Stimulated activated CD8-positive, alpha-beta memory T cell treated with anti-CD3 and anti-CD28 coated beads, Interleukin-2, amount 100 ng/mL, for 1 hour (primary cell): ENCODE measurements at places on chromosomes 11 and 22.

- no peak for DNase-seq
Observed at GRCh38 chr22:44765571-44766285, 13.4 kb downstream of the ARHGAP8 start.

- no peak for DNase-seq
Observed at GRCh38 chr22:46040471-46041465, 63.8 kb upstream of the WNT7B start.

GRCh38 chr11:101439488-101439887 lies 144.3 kb downstream of the TRPC6 start:
- no peak for DNase-seq

DNA sequence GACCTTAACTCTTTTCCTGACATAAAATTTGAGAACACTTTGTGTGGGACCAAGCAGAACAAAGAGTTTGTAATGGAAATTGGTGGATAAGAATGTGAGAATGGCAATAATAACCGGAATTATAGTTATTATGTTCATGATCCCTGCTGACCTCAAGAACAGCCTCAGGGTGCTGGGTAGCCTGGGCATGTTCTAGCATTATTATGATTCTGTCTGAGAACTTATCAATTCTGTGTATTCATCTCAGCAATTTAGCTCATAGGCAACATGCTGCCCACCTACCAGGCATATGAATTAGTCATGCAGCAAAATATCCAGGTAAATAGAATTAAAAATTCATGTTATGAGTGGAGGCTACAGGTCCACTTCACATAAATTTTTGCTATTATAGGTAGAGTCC lies 61.9 kb downstream of the CTSC start:
- DNase-seq, result no peak

DNA sequence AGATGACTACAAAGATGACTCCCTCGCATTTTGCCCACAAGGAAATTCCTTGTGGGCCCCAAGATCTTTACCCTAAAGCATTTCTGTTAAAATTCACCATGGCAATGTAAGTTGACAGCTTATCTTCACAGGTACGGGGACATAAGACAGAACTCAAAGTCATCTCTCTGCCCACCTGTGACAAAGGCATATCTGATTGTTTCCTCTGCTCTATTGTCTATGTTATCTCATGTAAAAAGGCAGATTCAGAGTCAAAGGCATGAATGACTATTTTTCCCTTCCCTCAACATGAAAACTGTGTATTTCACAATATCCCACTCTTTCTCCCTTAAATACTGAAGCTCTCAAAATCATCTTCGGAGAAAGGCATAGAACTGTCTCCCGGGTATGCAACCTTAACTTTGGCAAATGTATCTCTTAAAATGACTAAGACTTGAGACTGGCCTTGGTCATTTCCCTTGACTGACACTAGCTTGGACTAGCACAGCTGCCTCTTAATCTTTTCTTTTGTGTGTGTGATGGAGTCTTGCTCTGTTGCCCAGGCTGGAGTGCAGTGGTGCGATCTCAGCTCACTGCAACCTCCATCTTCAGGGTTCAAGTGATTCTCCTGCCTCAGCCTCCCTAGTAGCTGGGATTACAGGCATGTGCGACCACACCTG lies 103.2 kb downstream of the MICAL3 start:
- no peak for DNase-seq

DNA sequence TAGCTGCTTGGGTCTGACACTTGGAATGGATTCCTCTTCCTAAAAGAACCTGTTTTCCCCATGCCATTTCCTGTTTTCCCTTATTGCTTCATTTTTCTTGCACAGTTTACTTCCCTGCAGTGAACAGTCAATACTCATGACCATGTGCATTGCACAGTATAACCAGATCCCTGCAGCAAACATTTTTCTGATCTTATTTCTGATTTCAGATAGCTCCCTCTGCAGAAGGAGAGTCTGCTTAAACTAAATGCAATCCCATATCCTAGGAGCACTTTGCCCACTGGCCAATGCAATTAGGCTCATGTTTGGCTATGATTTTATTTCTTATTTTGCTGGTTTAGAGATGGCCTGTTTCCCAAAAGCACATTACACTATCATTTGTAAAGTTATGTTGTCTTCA lies 96.7 kb upstream of the CD44 start:
- no peak for DNase-seq

- DNase-seq, result no peak
Observed at GRCh38 chr22:42283278-42284201, 13.1 kb upstream of the TCF20 start.

- DNase-seq, result no peak
Observed at GRCh38 chr11:67055812-67056211, 835 bp upstream of the RHOD start.

DNA sequence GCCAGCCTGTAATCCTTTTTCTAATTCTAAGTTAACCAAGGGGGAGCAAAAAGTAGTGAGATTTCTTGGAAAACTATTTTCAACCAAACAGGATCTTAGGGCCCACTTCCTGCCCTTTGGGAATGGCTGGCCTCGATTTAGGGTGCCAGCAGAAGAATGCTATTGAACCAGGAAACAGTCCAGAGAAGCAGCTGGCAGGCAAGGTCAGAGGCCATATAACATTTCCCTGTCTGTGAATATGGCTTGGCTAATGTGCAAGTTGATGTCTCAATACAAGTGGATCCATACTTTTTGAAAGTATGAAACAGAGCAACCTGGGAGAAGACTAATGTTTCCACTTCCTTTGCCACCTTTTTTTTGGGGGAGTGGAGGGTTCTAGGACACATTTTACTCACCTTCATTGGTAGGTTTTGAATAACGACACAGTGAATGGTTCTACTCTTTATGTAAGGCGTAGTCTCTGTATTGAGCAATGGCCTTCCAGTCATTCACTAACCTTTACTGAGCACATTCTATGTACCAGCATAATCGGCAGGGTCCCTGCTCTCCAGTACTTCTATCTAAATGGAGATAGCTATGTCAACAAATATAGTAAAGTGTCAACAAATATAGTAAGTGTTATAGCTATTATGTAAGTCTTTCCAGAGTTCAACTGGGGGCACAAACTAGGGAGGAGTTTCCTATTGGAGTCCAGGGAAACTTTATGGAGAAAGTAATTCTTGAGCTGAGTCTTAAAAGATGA lies 34.2 kb upstream of the RRM1 start:
- no peak for DNase-seq

GRCh38 chr22:48492366-48493320 lies 1335.0 kb downstream of the BRD1 start:
- DNase-seq, result no peak

- DNase-seq, result no peak
Observed at GRCh38 chr11:97229936-97230335, 840.1 kb downstream of the JRKL start.

- DNase-seq, result no peak
Observed at GRCh38 chr11:46012185-46012584, 89.7 kb downstream of the LARGE2 start.

- no peak for DNase-seq
Observed at GRCh38 chr22:39254789-39255298, 10.1 kb upstream of the PDGFB start.

DNA sequence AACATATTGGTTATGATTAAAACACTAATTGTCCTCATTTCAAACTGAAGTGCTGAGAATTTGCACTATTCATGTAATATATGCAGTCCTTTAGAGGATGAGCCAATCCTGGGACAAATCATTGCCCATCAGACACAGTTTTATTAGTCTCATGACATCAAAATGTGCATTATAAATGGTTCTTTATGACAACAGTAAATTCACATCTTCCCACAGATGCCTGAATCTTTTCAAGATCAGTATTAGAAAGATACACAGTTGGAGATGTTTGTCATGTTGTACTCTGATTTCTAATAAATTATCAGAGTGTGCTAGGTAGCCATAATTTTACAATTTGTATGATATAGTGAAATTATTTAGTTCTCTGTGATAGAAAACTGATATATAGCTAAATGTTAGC lies 813.5 kb downstream of the FAM181B start:
- no peak for DNase-seq

DNA sequence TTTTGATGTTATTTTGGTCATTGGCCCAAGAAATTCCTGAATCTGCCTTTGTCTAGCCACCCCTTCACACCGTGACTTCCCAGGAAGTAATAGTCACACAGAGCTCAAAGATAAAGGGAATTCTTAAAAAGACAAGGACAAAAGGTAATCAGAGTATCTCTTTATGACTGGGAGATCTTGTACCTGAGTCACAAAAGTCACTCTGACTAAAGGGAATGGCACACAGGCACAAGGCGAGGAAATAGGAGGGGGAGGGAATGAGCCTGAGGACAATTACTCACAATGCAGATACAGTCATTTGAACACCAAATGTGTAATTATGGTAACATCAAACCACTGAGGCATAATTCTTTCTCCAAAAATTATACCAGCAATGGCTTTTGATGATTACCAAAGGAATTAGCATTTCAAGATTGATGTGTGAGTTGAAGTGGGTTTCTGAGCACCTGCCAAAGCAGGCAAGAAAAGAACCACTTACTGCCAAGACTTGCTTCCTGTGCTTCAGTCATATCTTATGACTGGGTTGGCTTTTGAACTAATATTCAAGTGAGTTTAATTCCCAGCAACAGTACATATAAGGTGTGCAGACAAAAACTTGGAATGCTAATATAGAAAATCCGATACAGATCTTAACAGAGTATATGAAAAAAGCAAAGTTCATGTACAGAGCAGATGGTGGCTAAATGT lies 856.4 kb downstream of the LRRC4C start:
- no peak for DNase-seq

DNA sequence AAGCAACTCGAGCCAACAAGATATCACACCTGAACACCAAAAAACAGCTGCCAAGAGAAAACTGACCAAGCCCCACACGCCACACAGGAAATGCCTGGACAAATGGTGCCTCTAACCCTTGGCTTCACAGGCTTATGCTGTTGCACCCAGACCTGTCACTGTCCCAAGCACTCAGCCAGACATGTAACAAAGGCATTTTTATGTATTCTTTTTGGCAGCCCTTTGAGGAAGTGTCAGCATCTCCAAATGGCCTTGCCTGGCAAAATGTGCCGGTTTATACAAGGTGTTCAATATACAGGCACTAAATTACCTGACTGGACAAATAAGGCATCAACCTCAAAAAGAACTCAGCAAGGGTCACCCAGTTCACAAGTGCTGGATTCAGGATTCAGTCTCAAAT lies 6.1 kb downstream of the HDHD5 start:
- DNase-seq, result no peak

DNA sequence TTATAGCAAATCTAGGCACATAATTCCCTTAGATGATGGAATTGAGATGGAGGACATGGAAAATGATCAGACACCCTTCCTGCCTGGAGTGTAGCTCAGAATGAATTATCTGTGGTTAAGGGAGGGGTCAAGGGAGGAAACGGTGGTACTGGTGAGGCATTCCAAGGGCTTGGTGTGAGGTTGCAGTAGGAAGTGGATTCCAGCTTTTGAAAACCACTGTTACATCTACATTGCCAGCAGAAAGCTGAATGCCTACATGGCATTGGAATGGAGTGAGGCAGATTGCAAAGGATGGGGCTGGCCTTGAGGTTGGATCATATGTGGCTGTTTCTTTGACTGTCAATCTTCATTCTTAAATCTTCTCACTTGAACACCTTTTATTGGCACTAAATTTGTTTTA lies 684.4 kb downstream of the NTM start:
- DNase-seq, result no peak

GRCh38 chr11:121105063-121105480 lies 4.0 kb downstream of the TECTA start:
- DNase-seq, result no peak

- no peak for DNase-seq
Observed at GRCh38 chr11:11635443-11635842, 13.6 kb upstream of the GALNT18 start.

GRCh38 chr11:125457814-125458343 lies 38.2 kb downstream of the FEZ1 start:
- DNase-seq, result no peak

GRCh38 chr11:12421386-12421785 lies 44.0 kb downstream of the PARVA start:
- DNase-seq, result no peak

GRCh38 chr22:19597399-19597735 lies 73.2 kb upstream of the CLDN5 start:
- DNase-seq, result no peak

GRCh38 chr11:109338131-109338530 lies 83.9 kb upstream of the C11orf87 start:
- DNase-seq, result no peak

GRCh38 chr22:46536537-46537224 lies 739 bp downstream of the CELSR1 start:
- no peak for DNase-seq

- DNase-seq, result no peak
Observed at GRCh38 chr22:46379066-46379930, 43.8 kb downstream of the TRMU start.

GRCh38 chr11:833849-834311 lies 1.1 kb downstream of the CD151 start:
- no peak for DNase-seq

DNA sequence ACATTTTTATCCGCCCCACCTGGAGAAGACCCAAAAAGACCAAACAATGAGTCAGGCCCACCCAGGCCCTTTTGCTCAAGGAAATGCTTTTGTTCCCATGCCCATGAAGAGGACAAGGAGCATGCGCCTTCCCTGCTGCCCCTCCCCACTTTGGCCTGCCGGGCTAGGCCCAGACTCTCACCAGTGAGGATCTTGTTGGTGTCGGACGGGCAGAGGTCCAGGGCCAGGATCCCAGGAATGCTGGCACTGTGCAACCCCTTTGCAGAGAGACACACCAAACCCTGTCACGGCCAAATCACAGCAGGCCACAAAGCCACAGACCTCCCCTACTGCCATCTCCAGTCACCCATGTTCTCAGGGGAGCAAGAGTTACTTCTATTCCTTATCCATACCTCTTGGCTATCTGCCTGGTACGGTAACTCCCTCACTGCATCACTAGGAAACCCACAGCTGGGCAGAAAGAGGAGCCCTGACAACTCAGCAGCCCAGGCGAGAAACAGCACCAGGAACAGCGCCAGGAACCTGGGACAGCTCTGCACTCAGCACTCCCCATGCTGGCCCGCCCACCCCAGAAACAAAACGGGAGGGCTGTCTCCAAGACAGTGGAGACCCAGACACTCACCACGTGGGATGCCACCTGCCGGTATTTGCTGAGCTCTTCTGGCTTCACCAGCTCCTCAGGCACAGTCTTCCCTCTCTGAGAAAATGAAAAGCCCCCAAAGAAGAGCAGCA lies 5.5 kb downstream of the PRPF19 start:
- DNase-seq, result no peak

DNA sequence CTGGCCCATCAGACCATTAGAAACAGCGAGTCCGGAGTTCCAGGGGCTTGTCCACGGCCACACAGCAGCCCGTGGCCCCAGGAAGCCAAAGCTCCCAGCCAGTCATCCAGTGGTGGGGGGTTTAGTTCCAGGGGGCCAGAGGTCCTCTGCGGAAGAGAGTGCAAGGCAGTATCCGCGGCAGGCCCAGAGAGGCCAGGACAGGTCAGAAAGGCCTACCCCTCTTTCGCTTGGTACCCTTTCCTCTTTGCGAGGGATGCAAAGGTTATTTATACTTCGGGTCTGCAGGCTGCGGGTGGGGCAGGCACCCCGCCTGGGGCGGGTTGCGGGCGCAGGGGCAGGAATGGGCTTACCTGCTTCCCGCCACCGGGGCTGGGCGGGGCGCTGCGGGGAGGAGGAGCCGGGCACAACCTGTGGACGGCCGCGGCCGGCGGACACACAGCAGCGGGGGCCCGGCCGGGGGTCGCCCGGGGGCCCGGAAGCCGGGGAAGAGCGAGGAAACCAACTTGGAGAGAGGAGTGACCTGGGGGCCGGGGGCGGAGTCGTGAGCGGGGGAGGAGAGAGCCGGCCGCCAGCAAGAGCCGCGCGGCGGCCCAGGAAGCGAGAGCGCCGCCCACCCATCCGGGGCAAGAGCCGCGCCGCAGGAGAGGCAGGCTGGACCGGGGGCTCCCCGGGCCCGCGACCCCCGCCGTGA lies at the start of gene SH3BP1:
Gene SH3BP1 (plus strand): TSS at position 600 of the 691 bp plus-strand sequence. CDS start 119 bp downstream, outside the sequence.
- peak; percentile 37 for DNase-seq
